Activated CD8-positive, alpha-beta memory T cell treated with anti-CD3 and anti-CD28 coated beads, Interleukin-2, amount 10 ng/mL, durations not matched to agents 7 days and 5 days (primary cell): ENCODE measurements at places on chromosomes 6 and 20. TPM values are rescaled to one million over a fixed set of nuclear protein-coding genes. Genes with fewer than 3 reads are reported as not detected.

- H3K27ac ChIP-seq: no peak overlapping the region
- H3K27me3 ChIP-seq: no peaks in the 10 kb centered on the region
- H3K4me3 ChIP-seq: no peak overlapping the region
- no peaks in the 10 kb centered on the region for H3K4me1 ChIP-seq
- H3K36me3 ChIP-seq: no peaks in the 10 kb centered on the region
- DNase-seq: no peak
Observed at GRCh38 chr6:77656999-77657764, 4.3 kb downstream of the MEI4 start.

GRCh38 chr6:6401401-6401800, 80.9 kb upstream of the F13A1 start:
- no peak for DNase-seq
- no peak overlapping the region for H3K27ac ChIP-seq
- peaks cover 16% of the 10 kb centered on the region for H3K27me3 ChIP-seq
- H3K4me3 ChIP-seq: no peak overlapping the region
- no peaks in the 10 kb centered on the region for H3K36me3 ChIP-seq
- no peaks in the 10 kb centered on the region for H3K4me1 ChIP-seq

- H3K36me3 ChIP-seq: no peaks in the 10 kb centered on the region
- H3K4me3 ChIP-seq: no peak overlapping the region
- no peak for DNase-seq
- H3K4me1 ChIP-seq: peaks cover 3% of the 10 kb centered on the region
- peaks cover 22% of the 10 kb centered on the region for H3K27me3 ChIP-seq
Observed at GRCh38 chr6:33949877-33950435, 146.2 kb upstream of the MLN start.

- H3K4me3 ChIP-seq: no peak overlapping the region
- no peak overlapping the region for H3K27ac ChIP-seq
- no peak for DNase-seq
- H3K27me3 ChIP-seq: peaks cover 6% of the 10 kb centered on the region
- peaks cover 6% of the 10 kb centered on the region for H3K4me1 ChIP-seq
Observed at GRCh38 chr20:33964441-33964840, 29.3 kb upstream of the RALY start.

The HTR1B gene
- not detected for total RNA-seq

DNA sequence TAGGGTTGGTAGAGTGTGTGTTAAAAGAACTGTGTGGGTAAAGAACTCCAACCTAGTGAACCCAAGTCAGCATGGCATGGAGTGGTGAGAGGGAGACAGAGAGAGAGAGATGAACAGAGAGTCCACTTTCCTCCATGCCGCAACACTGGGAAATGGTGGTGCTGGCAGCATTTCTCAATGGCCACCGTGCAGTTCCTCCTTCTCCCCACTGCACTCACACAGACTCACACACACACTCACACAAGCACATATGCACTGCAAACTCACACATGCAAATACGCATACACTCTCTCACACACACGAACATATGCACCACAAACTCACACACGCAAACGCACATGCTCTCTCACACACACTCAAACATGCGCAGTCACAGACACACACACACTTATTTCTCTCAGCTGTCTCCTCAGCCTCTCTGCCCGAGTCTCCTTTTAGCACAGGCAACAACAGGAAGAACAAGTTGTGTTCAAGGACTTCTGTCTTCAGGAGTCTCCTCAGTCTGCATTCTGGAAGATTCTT, 66.5 kb upstream of the LY86 start:
- H3K36me3 ChIP-seq: no peaks in the 10 kb centered on the region
- H3K27me3 ChIP-seq: peaks cover 96% of the 10 kb centered on the region
- no peak overlapping the region for H3K4me3 ChIP-seq
- DNase-seq: no peak

The PRICKLE4 gene
- total RNA-seq: not detected

The CYP21A2 gene
- not detected for total RNA-seq

DNA sequence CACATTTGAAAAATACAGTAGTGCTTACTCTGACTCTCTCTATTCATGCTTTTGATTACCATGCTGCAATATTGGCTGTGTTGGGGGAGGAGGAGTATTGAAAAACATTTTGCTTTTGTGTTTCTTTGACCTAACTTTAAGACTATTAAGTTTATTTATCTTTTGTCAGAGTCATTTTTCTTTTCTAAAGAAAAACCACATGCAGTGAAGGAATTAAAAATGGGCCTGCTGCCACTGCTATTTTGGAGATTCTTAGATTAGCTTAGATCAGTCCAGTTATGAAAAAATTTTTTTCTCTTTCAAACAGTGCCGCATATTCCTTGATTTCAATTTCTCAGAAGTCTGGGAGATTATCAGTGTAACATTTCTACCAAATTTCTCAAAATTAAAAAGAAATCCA, 36.1 kb downstream of the BCKDHB start:
- DNase-seq: no peak
- no peaks in the 10 kb centered on the region for H3K27me3 ChIP-seq
- no peak overlapping the region for H3K27ac ChIP-seq
- peaks cover 4% of the 10 kb centered on the region for H3K4me1 ChIP-seq

The SAMD10 gene
- 26.0 TPM for total RNA-seq

The C20orf141 gene
- total RNA-seq: not detected

DNA sequence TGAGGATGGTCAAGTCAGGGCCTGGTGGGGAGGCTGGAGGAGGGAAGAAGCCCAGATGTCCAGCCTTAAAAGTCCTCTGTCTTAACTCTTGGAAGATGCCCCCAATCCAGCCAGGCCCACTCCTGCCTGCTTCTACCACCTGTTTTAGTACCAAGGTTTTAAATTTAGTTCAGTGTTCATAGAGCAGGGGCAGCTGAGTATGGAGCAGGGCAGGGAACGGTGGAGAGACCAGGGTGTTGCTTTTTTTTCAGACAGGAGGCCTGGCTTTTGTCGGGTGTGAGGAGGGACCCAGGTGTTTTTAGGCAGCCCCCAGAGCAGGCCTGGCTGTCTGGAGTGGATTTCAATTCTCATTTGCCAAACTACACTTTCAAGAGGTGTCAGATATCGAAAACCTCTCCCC, 278.8 kb downstream of the CDC5L start:
- H3K27ac ChIP-seq: no peak overlapping the region
- no peak for DNase-seq
- no peaks in the 10 kb centered on the region for H3K27me3 ChIP-seq
- H3K36me3 ChIP-seq: no peaks in the 10 kb centered on the region
- H3K4me1 ChIP-seq: peaks cover 7% of the 10 kb centered on the region

- no peaks in the 10 kb centered on the region for H3K4me1 ChIP-seq
- H3K36me3 ChIP-seq: peaks cover 12% of the 10 kb centered on the region
- no peaks in the 10 kb centered on the region for H3K27me3 ChIP-seq
- H3K4me3 ChIP-seq: no peak overlapping the region
Observed at GRCh38 chr6:78883651-78884050, 16.3 kb downstream of the IRAK1BP1 start.

DNA sequence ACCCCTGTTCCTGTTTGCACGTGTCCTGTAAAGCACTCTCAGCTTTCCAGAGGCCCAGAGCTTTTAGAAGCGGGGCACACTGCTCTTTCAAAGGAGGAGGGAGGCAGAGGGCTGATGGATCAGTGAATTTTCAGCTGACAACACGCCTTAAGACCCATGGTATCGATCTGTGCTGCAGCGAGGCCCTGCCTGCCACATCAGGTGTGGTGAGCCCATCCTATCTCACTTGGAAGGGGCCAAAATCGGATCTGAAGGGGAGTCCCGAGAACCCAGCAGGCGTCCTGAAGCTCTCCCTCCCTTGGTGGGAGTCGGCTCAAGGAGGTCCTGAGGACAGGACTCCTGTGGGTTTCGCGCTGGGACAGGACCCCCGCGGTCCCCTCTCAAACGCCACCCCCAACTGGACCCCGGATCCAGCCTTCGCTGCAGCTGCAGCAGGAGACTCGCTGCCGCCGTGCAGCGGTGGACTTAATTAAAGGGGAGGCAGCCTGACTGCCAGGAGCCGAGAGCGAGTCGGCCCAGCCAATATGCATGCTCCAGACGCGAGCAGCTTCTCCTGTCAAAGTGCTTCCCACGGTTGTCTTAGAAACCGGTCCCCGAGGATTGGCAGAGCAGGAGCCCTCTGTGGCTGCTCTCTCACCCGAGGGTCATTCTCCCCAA, 580.0 kb upstream of the ZNF337 start:
- peaks cover 4% of the 10 kb centered on the region for H3K4me1 ChIP-seq
- no peaks in the 10 kb centered on the region for H3K27me3 ChIP-seq
- H3K36me3 ChIP-seq: peaks cover 14% of the 10 kb centered on the region
- DNase-seq: no peak
- no peak overlapping the region for H3K27ac ChIP-seq

DNA sequence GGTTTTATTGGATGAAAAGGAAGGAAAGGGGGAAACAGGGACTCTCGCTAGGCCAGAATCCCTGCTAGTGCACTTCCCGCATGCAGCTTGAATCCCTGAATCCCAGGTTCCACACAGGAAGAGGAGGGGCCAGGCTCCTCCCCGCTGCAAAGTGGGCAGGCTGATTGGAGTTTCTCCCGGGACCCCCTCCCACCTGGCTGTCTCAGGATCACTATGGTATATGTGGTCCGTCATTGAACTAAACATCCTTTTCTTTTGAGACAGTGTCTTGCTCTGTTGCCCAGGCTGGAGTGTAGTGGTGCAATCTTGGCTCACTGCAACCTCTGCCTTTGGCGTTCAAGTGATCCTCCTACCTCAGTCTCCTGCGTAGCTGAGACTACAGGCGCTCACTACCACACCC, 70.7 kb downstream of the FAM50B start:
- peaks cover 13% of the 10 kb centered on the region for H3K27me3 ChIP-seq
- H3K4me1 ChIP-seq: peaks cover 14% of the 10 kb centered on the region
- no peak for DNase-seq
- H3K4me3 ChIP-seq: no peak overlapping the region

The FAM162B gene
- not detected for total RNA-seq

GRCh38 chr6:121090492-121090891, 243.8 kb downstream of the TBC1D32 start:
- no peaks in the 10 kb centered on the region for H3K27me3 ChIP-seq
- H3K4me1 ChIP-seq: no peaks in the 10 kb centered on the region
- no peak overlapping the region for H3K27ac ChIP-seq
- DNase-seq: no peak
- H3K36me3 ChIP-seq: no peaks in the 10 kb centered on the region

GRCh38 chr6:70415247-70415646, 1.9 kb downstream of the FAM135A start:
- H3K4me1 ChIP-seq: peaks cover 21% of the 10 kb centered on the region
- H3K36me3 ChIP-seq: peaks cover 16% of the 10 kb centered on the region
- DNase-seq: no peak
- H3K27ac ChIP-seq: peak overlapping the region; percentile 73

DNA sequence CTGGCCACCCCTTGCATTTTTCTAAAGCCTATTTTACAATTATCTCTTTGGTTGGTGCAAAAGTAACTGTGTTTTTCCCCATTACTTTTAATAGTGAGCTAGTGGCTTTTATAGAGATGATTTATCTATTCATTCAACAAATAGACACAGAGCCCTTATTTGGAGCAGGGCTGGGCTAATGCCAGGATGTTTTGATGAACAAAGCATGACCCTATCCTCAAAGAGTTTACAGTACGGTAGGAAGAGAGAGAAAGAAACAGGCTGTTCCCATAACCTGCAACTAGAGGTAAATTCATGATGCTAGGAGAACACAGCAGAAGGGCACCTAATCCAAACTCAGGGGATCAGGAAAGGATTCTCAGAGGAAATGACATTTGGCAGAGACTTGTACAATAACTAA, 37.3 kb upstream of the UST start:
- no peak for DNase-seq
- no peaks in the 10 kb centered on the region for H3K27me3 ChIP-seq
- H3K4me3 ChIP-seq: no peak overlapping the region
- peaks cover 9% of the 10 kb centered on the region for H3K36me3 ChIP-seq

DNA sequence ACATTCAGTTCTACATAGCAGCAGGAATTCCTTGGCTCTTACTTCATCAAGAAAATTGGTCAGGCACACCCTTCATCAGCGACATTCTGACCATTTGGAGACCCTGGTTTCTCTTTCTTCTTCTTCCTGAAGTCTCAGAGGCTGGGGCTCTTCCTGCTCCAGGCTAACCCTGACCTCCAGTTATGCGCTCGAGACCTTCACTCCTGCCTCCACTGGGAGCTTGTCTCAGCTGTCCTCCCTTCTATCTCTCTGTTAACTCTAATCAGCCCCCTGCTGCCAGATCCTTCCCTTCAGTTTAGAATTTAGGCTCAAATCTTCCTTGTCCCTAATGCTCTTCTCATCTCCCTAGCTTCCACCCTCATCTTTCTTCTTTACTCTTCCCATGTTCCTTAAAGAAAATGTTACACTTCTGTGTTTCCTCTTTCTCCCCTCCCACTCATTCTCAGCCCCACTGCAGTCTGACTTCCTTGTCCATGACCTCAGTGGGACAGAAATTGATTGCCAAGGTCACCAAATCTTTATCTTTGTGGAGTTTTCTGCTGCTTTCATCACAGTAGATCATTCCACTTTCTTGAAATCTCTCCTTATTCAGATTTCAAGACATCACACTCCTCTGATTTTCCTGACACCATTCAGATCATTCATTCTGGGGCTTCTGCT, 8.4 kb upstream of the HLA-DOA start:
- no peak overlapping the region for H3K27ac ChIP-seq
- H3K36me3 ChIP-seq: no peaks in the 10 kb centered on the region
- no peak for DNase-seq
- peaks cover 29% of the 10 kb centered on the region for H3K4me1 ChIP-seq
- H3K4me3 ChIP-seq: no peak overlapping the region

- no peaks in the 10 kb centered on the region for H3K27me3 ChIP-seq
- DNase-seq: no peak
- H3K27ac ChIP-seq: peak overlapping the region; percentile 88
- peaks cover 60% of the 10 kb centered on the region for H3K4me1 ChIP-seq
Observed at GRCh38 chr6:34238585-34239499, 2.2 kb downstream of the HMGA1 start.

DNA sequence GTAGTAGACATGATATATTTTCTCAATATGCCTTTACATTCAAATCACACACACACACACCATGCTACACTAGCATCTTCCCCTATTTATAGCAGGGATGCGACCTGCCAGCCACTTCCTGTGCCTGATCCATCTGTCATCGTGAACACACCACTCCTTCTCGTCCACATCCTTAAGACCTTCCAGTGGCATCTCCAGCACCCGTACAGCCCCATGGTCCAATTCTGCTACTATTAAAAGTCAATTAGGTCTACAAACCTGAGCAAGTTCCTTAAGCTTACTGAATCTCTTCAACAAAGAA, 54.5 kb downstream of the KIF16B start:
- H3K27me3 ChIP-seq: no peaks in the 10 kb centered on the region
- H3K4me1 ChIP-seq: no peaks in the 10 kb centered on the region
- H3K36me3 ChIP-seq: no peaks in the 10 kb centered on the region
- no peak for DNase-seq
- H3K27ac ChIP-seq: no peak overlapping the region

- DNase-seq: peak; percentile 46
- H3K4me1 ChIP-seq: peaks cover 66% of the 10 kb centered on the region
- no peak overlapping the region for H3K4me3 ChIP-seq
Observed at GRCh38 chr6:16432075-16433032, 194.0 kb downstream of the GMPR start.

- no peak for DNase-seq
- no peaks in the 10 kb centered on the region for H3K27me3 ChIP-seq
- peaks cover 72% of the 10 kb centered on the region for H3K4me1 ChIP-seq
- peak overlapping the region; percentile 89 for H3K27ac ChIP-seq
Observed at GRCh38 chr6:30768634-30769087, 24.3 kb upstream of the IER3 start.

The ECT2L gene
- not detected for total RNA-seq
